ENCODE measurements at places on chromosomes 6 and 20. TPM values are rescaled to one million over a fixed set of nuclear protein-coding genes. Genes with fewer than 3 reads are reported as not detected.

DNA sequence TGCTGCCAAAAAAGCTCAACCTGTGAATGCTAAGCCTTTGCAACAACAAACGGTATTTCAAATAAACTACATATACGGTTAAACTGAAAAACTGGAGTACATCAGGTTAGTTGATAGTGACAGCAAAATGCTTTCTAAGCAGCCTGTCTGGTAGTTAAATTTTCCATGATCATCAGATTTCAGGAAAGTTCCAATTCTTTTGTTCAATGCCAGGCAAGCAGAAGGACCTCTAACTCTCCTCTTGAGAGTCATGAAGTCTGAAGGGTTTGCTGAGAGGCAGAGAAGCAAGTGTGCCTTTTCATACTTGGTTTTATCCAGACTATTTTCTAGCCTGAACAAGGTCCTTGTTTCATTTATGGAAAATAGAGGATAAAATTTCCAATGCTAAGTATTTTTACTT, 4.5 kb downstream of the FLRT3 start:
- no peak overlapping the region for H3K4me3 ChIP-seq
- no peaks in the 10 kb centered on the region for H3K4me1 ChIP-seq
- H3K36me3 ChIP-seq, result no peaks in the 10 kb centered on the region
- no peak overlapping the region for H3K27ac ChIP-seq
- no peak for DNase-seq

DNA sequence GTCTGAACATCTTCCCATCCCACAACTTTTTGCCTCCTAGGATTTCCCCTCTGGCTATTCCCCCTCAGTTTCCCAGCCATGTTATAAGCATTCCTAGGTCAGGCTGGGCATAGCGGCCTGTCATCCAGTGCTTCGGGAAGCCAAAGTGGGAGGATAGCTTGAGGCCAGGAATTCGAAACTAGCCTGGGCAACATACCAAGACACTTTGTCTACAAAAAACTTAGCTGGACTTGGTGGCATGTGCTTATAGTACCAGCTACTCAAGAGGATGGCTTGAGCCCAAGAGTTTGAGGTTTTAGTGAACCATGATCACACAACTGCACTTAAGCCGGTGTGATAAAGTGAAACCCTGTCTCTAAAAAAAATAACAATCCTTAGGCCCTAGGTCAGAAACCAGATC, 447.4 kb downstream of the KIF16B start:
- H3K4me3 ChIP-seq, result no peak overlapping the region
- H3K36me3 ChIP-seq, result no peaks in the 10 kb centered on the region

Gene CD83
- 10.3 TPM for total RNA-seq

Gene SRMS
- not detected for total RNA-seq

GRCh38 chr6:127459231-127459641, at the start of gene KIAA0408:
Gene KIAA0408 (minus strand): TSS chr6:127459389. CDS start chr6:127453981, 5,408 bp downstream.
- peaks cover 3% of the 10 kb centered on the region for H3K27me3 ChIP-seq
- H3K36me3 ChIP-seq, result no peaks in the 10 kb centered on the region
- H3K4me1 ChIP-seq, result no peaks in the 10 kb centered on the region
- no peak for DNase-seq
- no peak within 1 kb of the TSS for H3K27ac ChIP-seq

Gene FOXC1
- total RNA-seq, result not detected

DNA sequence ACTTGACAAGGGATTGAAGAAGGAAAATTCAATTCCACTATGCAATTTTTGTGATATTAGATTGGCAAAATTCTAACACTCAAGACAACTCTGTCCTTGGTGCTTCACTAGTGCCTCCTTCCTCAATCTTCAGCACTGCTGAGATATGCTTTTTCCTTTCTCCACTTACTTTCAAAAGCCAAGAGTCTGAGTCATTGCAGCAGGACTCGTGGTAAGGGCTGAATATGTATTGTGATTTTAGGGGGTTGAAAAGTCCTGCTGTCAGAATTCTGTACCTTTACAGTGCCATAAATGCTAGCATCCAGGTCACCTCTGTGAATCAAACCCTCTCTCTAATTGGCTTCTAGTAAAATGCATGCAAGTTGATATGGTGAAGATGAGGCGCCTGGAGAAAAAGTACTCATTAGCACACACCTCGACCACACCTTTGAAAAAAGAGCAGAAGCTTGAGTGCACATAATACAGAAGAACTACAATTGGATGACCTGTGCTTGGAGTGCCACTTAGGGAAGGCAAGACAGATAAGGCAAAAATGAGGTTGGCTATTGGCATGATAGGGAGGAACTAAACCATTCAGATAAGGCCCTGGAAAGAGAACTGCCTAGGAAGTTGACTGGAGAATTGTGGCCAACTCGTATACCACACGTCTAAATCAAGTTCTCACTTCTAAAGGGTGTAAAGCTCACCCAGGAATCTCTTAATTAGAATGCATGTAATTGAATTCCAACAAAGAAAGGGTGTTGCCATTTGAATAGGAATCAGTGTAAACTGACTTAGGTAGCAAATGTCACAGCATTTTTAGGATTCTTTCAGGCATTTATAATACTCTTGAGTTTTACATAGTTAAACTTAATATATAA, 43.6 kb upstream of the FAM83B start:
- no peaks in the 10 kb centered on the region for H3K36me3 ChIP-seq
- H3K4me3 ChIP-seq, result no peak overlapping the region
- no peaks in the 10 kb centered on the region for H3K4me1 ChIP-seq
- no peaks in the 10 kb centered on the region for H3K27me3 ChIP-seq
- no peak for DNase-seq
- H3K27ac ChIP-seq, result no peak overlapping the region

DNA sequence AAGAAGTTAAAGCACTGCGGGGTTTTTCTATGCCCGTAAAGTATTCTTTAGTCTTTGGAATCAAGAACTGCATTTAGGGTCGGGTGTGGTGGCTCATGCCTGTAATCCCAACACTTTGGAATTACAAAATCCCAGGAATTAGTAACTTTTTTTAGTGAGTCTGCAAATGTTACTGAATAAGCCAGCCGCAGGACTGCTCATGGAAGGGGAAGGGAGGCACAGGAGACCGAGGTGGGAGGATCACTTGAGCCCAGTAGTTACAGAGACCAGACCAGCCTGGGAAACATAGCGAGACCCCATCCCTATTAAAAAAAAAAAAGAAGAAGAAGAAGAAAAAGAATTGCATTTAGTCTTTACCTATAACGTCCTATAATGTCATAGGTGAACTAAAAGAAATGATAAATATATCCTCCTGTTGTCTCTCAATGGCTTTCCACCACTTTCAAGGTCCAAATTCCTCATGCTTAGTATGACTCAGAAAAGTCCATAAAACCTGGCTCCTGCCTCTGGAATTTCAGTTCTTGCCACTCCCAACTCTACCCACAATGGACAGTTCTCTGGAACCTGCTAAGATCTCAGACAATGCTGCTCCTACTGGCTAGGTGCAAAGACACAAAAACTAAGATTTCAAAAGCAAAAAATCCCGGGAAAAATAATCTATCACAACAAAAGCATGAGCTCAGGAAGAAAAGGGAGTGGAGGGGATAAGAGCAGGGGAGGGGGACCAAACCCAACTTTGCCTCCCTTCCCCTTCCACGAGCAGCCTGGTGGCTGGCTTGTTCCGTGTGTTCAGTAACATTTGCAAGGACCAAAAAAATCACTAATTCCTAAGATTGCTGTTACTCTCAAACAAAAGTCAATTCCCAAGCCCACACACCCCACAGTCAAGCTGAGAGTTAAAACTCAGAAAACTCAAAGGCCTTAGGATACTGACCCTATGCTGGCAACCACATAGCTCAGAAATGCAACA, 39.0 kb downstream of the B4GALT5 start:
- H3K27ac ChIP-seq, result no peak overlapping the region
- peaks cover 2% of the 10 kb centered on the region for H3K36me3 ChIP-seq
- peaks cover 82% of the 10 kb centered on the region for H3K4me1 ChIP-seq
- no peak for DNase-seq
- H3K27me3 ChIP-seq, result no peaks in the 10 kb centered on the region
- no peak overlapping the region for H3K4me3 ChIP-seq

Gene KIAA0408
- 0.75 TPM for total RNA-seq

- peaks cover 56% of the 10 kb centered on the region for H3K4me1 ChIP-seq
- no peaks in the 10 kb centered on the region for H3K36me3 ChIP-seq
These were observed 801 bp downstream of the TBPL1 start for GRCh38 chr6:133953634-133954415.

DNA sequence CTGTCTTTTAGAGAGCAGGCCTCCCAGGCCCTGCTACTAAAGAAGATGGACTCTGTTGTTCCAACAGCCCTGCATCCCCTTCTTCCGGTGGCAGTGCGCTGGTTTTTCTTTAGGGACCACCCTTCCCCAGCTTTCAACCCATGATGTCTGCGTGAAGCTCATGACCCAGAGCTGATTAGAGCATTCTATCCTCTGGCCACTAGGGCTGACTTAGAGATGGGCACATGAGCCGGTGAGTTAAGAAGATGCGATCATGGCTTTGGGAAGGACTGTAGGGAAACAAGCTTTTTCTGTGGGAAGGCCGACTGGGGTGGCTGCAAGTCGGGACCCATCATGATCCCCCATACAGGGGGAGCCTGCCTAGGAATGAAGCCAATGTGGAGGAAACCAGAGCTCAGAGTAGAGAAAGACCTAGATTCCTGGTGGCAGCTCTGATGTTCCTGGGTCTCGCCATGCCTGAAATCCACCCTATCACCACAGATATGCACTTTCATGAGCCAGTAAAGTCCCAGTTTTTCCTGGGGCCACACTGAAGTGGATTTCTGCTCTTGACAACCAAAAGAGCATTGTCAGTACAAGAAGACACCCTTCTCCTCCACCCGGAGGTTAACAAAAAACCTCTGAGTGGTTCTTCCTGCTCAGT, 29.1 kb upstream of the STX16 start:
- H3K4me3 ChIP-seq, result no peak overlapping the region
- no peak overlapping the region for H3K27ac ChIP-seq
- H3K36me3 ChIP-seq, result no peaks in the 10 kb centered on the region
- H3K27me3 ChIP-seq, result peaks cover 8% of the 10 kb centered on the region
- no peak for DNase-seq
- H3K4me1 ChIP-seq, result peaks cover 23% of the 10 kb centered on the region

DNA sequence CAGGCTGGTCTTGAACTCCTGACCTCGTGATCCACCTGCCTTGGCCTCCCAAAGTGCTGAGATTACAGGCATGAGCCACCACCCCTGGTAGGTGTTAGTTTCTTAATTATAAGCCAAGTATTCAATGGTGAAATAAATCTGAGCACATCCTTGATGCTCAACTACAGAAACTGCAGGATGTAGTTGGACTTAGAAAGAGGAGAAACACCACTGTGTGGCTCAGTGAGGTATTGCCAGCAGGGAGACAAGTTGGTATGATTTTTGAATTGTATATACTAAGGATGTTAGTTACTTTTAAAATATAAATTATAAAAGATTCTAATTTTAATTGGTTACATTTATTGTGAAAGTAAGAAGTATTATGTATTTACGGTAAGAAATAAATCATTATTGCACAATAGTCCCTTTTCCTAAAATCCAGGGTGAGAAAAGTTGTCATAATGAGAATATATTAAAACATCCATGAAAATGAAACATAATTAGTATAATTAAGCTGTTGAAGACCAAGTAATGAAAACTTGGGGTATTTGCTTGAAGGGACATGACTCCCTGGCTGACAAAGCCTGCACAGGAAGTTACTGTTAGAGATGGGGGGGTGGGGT, 17.6 kb downstream of the SLC18B1 start:
- no peak overlapping the region for H3K4me3 ChIP-seq
- no peak for DNase-seq
- H3K4me1 ChIP-seq, result no peaks in the 10 kb centered on the region
- H3K27me3 ChIP-seq, result no peaks in the 10 kb centered on the region
- peaks cover 26% of the 10 kb centered on the region for H3K36me3 ChIP-seq

GRCh38 chr6:44800784-44801592, 413.5 kb downstream of the CDC5L start:
- H3K27ac ChIP-seq, result peak overlapping the region; percentile 23
- DNase-seq, result no peak
- no peak overlapping the region for H3K4me3 ChIP-seq
- H3K27me3 ChIP-seq, result no peaks in the 10 kb centered on the region

DNA sequence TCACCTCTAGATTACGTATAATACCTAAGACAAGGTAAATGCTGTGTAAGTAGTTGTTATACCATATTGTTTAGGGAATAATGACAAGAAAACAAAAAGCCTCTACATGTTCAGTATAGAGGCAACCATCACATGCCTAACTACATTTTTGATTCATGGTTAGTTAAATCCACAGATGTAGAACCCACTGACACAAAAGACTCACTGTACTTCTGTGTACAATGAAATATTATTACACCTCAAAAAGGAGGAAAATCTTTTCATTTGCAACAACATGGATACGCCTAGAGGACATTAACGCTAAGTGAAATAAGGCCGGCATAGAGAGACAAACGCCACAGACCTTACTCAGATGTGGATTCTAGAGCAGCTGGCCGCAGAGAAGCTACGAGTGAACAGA, 50.5 kb downstream of the NINL start:
- no peaks in the 10 kb centered on the region for H3K27me3 ChIP-seq
- H3K36me3 ChIP-seq, result no peaks in the 10 kb centered on the region
- DNase-seq, result no peak
- no peak overlapping the region for H3K4me3 ChIP-seq

- no peaks in the 10 kb centered on the region for H3K36me3 ChIP-seq
- DNase-seq, result no peak
- H3K4me3 ChIP-seq, result no peak overlapping the region
- peaks cover 14% of the 10 kb centered on the region for H3K4me1 ChIP-seq
- peak overlapping the region; percentile 82 for H3K27ac ChIP-seq
These were observed 33.4 kb upstream of the MRGBP start for GRCh38 chr20:62762801-62763368.

Gene SLC22A7
- not detected for total RNA-seq

GRCh38 chr20:5145365-5146098, 18.7 kb downstream of the CDS2 start:
- H3K27ac ChIP-seq, result no peak overlapping the region
- H3K27me3 ChIP-seq, result no peaks in the 10 kb centered on the region
- H3K4me3 ChIP-seq, result no peak overlapping the region
- DNase-seq, result no peak

- no peaks in the 10 kb centered on the region for H3K27me3 ChIP-seq
- peaks cover 23% of the 10 kb centered on the region for H3K4me1 ChIP-seq
- H3K36me3 ChIP-seq, result peaks cover 13% of the 10 kb centered on the region
- H3K4me3 ChIP-seq, result no peak overlapping the region
These were observed 132.5 kb downstream of the ZFAND3 start for GRCh38 chr6:37952027-37952426.

DNA sequence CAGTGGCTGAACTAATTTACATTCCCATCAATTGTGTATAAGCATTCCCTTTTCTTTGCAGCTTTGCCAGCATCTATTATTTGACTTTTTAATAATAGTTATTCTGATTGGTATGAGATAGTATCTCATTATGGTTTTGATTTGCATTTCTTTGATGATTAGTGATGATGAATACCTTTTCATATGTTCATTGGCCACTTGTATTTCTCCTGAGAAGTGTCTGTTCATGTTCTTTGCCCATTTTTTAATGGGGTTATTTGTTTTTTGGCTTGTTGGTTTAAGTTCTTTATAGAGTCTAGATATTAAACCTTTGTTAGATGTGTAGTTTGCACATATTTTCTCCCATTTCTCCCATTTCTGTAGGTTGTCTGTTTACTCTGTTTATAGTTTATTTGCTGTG, 16.6 kb downstream of the CENPW start:
- no peaks in the 10 kb centered on the region for H3K27me3 ChIP-seq
- no peak for DNase-seq
- H3K27ac ChIP-seq, result no peak overlapping the region
- no peaks in the 10 kb centered on the region for H3K4me1 ChIP-seq
- H3K36me3 ChIP-seq, result peaks cover 16% of the 10 kb centered on the region

Gene PBOV1
- not detected for total RNA-seq

All from naive thymus-derived CD8-positive, alpha-beta T cell (primary cell).